ENCODE measurements at places on chromosomes 4 and X.
A peak's percentile ranks its signal among the peaks of the same experiment; 100 is the strongest.

GRCh38 chr4:140800666-140801065 is 44.5 kb upstream of the TBC1D9 start:
- DNase-seq, result no peak

DNA sequence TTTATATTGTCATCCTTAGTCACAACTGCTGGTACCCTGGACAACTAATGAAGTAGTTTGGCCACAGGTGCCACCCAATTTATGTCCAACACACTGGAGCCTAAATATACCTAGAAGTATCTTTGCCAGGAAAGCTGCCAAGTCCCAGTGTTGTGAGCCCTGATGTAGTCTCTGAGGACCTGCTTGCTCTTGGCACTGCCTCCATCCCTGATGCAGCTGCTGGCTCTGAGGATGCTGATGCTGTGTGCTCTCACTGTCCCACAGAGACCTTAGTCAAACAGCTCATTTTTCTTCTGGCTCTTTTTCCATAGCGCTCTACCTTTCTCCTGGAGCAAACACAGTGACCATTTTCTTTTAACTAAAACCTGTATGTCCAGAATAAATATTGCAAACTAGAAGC is 1535.4 kb upstream of the ADGRL3 start:
- no peak for DNase-seq

DNA sequence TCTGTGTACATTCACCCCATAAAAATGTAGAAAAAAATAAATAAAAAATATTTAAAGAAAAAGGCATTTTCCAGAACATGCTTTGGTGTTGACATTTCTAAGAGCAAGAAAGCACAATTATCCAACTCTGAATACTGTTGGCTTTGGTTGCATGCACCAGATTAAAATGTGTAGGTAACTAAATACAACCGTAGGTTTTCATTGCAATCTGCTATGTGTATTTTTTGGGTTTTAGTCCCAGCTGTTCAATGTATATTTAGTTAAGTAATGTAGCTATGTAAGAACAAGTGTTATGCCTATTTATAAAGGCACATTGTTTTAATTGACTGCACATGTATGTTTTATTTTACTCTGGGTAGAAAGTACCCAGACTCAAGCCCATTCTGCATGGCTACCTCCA is 108.1 kb upstream of the PAQR3 start:
- DNase-seq, result no peak

DNA sequence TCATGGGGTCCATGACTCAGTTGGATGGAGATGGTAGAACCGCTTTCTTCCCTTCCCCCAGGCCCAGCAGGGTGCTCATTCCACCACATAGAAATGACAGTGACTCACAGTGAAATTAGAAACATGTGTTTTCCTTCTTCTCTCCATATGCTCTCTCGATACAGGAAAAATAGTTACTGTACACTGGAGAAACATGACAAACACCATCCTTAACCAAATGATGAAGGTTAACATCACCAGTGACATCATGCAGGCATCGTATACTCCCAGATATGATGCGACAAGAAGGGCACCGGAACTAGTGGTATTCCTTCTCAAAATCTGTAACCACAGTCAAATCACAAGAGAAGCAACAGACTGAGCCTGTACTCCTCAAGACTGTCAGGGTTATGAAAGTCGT is 11.7 kb upstream of the RAB40A start:
- DNase-seq, result no peak

DNA sequence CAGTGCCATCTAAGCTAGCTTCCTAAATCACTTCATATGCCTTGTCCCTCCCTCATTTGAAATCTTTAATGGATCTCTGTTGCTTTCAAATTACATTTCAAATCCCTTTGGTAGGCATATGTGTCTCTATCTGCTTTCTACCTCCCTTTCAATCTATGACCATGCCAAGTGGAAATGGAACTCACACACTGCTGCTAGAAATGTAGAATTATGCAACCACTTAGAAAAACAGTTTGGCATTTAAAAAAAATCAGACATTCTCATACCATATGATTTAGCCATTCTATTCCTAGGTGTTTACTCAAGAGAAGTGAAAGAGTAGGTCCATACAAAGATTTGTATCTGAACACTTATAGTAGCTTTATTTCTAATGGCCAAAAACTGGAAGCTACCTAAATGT is 413.5 kb upstream of the INTU start:
- DNase-seq, result no peak

- no peak for DNase-seq
Observed at GRCh38 chr4:186886759-186887158, 163.1 kb upstream of the FAT1 start.

DNA sequence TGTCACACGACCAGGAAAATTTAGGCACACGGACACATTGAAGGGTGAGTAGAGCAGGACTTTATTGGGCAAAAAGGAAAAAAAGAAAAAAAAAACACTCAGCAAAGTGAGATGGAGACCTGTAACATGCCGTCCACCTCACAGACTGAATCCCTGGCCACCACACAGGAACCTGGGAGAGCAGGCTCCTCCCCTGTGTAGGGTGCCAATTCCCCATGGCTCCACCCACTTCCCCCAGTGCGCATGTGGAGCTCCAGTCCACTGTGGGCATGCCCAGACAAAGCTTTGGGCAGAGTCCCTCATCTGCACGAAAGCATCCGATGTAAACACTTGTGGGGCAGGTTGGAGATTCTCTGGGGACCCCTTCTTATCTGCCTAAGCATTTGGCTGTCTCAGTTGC is 23.6 kb upstream of the CBR4 start:
- no peak for DNase-seq

- no peak for DNase-seq
Observed at GRCh38 chr4:88939697-88940096, 117.3 kb downstream of the FAM13A start.

DNA sequence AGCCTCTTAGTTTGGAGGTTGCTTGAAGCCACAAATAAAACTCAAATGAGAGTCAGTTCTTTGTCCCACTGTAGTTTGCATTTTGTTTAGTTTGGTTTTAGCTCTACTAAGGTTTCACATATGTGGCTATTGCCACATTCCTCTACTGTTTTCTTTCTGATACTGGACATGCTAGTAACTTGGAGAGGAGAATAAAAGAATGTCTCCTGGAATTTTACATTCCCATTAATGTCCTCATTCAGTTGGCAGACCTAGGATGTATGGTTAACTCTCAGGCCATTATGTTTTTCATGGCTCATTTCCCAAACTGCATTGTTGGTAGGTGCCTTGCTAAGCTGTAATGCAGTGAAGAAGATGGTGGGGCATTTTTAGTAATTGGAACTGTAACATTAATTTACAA is 29.9 kb downstream of the UPRT start:
- DNase-seq, result no peak

DNA sequence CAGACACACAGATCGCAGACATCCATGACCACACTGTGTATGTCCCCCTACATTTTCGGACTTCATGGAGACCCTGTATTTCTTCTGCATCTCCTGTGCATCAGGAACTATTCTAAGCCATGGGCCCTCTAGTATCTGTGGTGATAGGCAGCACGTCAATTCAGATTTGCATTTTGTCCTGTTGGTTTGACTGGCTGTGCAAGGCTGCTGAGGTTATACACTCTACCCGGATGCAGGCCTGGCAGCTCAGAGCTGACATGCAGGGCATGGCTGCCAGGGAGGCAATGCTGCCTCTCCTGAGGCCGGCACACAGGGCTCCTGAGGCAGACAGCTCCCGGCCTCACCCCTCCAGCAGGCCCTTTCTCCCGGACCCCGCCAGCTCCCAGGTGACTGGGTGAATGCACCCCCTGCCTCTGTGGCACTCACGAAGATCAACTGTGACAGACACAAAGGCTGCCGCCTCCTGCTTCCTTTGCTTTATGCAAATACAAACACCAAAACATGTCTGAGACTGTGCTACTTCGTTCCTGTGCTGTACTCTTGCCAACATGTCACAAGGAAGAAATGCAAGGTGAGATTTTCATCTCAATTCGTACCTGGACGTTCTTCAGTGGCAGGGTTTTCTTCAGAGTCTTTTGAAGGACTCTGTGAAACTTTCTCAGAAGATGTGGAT is 51.0 kb downstream of the NSG1 start:
- no peak for DNase-seq

- DNase-seq, result peak; percentile 2
Observed at GRCh38 chrX:16386126-16386525, 218.8 kb downstream of the MAGEB17 start.

DNA sequence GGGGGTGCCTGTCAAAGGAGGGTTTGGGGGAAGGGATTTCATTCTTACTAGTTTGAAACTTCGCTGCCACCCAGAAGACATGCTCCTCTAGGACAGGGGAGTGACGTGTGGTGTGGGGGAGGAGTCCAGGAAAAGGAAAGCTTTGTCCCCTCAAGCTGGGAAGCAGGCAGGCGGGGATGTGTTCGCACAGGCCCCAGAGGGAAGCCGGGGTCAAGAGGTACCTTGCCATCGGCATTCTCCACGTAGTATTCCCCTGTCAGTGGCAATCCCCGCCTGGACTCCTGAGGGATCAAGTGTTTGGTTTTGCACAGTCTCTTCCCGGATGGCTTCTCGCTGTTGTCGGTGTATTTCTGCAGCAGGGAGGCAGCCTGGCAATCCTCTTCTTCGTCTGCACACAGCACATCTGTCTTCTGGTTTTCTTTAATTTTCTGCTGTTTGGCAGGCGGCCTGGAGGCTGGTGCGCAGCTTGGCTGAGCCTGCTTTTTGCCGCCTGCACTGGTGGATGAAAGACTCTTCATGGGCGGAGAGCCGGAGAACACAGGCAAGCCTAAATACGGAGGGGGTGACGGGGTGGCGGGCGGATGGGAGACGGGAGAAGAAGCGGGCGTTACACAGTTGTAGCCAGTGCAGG is 35.1 kb downstream of the BCOR start:
- no peak for DNase-seq

GRCh38 chr4:100169491-100170485 is 20.5 kb downstream of the DDIT4L start:
- DNase-seq, result no peak

DNA sequence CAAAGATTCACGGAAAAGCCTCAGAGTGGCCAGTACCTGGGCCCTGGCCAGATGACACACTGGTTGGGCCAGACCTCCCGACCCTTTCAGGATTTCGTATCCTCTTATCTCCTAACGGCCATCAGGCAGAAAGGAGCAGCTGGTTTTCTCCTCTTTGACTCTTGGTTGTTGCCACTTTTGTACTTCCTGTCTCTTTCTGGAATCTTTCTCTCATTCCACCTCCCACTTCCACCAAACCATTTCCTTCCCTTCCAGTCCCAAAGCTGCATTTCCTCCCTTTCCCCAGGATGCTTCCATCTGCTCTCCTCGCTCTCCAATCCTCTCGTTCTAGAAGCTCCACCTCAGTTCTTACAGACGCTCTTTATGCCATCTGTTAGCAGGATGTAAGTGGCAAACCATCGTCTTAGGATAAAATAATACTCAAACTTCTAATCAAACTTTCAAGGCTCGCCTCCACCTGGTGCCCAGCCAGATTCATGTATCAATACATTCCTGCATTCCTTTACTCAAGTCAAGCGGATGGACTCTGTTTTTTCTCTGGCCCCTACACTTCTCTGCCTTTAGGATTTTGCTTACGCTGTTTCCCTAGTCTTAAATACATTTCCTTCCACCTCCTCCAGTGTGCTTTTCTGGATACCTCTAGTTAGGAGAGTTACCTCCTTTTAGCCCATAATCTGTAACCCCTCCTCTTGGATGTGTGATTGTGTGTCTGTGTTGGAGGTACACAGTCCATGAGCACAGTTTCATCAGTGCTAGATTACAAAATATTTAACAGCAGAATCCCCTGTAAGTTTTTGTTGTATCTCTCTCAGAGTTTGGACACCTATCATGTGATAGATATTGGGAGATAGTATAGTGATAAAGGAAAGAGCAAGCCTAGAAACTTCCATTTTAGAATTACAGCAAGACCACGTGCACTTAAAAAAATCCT is 70.4 kb downstream of the LDB2 start:
- no peak for DNase-seq

DNA sequence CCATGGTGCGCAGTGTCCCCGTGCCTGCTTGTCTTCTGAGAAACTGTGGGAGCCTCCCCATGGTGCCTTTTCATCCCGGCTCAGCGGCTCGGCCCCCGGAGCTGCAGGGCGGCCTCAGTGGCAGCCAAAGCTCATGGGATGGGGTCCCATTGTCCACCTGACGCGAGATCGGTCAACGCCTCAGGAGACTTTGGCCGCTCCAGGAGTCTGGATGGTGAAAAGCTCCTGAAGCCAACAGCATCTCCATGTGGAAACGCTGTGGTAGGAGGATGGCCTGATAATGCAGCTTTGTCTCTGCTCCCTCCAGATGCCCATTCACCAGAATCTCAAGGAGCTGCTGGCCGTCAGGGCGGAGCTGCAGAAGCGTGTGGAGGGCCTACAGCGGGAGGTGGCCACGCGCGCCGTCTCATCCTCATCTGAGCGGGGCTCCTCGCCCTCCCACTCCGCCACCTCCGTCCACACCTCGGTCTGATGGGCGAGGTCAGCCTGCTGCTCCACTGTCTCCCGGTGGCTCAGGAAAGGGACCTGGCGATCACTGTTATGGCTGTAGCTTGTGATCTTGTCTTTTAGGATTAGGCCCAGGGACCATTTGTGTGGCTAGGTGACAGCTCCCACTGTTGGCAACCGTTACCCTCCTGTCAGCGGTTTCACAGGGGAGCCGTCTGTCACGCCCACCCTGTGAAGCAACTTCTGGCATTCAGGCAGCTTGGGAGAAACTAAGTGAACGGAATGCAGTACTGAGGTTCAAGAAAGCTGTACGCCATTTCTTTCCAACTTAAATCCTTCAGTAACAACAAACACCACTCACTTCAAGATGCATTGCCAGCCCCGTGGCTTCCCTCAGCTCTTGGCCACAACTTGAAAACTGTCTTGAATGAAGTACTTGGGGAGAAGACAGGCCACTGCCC is 69.3 kb downstream of the MTMR1 start:
- DNase-seq, result no peak

- DNase-seq, result peak; percentile 48
Observed at GRCh38 chrX:114611018-114611619, 27.2 kb downstream of the HTR2C start.

DNA sequence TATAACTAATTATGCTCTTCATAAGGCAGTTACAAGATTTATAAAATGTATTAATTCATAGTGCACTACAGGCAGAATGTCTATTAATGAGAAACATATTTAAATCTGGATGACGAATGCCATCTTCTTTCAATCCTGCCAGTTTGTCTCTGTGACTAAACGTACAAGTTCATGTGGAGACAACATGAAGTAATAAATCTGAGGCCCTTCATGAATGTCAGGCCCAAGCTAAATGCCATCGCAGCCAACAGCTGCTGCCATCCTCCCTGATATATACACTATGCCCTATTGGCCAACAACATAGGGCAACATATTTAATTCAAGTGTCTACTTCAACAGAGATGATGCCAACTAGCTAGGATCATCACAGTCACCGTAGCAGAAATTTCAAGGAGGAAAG is 43.7 kb downstream of the TSPAN5 start:
- no peak for DNase-seq

All from NCI-H2081 (cell line).